ENCODE measurements at places on chromosomes 1 and 21. TPM values are rescaled to one million over a fixed set of nuclear protein-coding genes. Genes with fewer than 3 reads are reported as not detected.

Gene B3GALT2
- 2.1 TPM for total RNA-seq

Gene HSD3B1
- total RNA-seq = not detected

Gene GFI1
- total RNA-seq = under 0.01 TPM

Gene HAO2
- total RNA-seq = not detected

Gene PTGS2
- 38.2 TPM for total RNA-seq

Gene USH2A
- not detected for total RNA-seq

Gene PSMD4
- total RNA-seq = 281 TPM

Gene BEST4
- total RNA-seq = under 0.01 TPM

Gene LAD1
- under 0.01 TPM for total RNA-seq

Gene LRRC71
- total RNA-seq = 0.56 TPM

Gene CACNA1S
- total RNA-seq = not detected

Gene PIGP
- 4.2 TPM for total RNA-seq
